ENCODE measurements at places on chromosomes 2 and 18.
A peak's percentile ranks its signal among the peaks of the same experiment; 100 is the strongest.

DNA sequence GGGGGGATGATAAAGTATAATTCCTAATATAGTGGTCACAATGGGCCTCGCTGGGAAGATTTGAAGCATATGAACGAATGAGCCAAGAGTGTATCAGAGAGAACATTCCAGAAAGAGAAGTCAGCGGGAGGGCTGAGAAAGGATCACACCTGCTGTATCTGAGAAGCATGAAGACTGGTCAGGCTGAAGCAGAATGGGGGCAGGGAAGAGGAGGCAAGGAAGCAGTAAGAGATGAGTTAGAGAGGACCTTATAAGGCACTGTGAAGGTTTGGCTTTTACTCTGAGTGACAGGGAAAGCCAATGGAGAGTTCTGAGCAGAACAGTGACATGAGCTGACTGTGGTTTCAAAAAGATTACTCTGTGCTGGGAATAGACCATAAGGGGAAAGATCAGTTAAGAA, 73.5 kb downstream of the CHN1 start:
- DNase-seq: no peak

- DNase-seq: no peak
Observed at GRCh38 chr2:38622210-38622609, 19.5 kb upstream of the HNRNPLL start.

DNA sequence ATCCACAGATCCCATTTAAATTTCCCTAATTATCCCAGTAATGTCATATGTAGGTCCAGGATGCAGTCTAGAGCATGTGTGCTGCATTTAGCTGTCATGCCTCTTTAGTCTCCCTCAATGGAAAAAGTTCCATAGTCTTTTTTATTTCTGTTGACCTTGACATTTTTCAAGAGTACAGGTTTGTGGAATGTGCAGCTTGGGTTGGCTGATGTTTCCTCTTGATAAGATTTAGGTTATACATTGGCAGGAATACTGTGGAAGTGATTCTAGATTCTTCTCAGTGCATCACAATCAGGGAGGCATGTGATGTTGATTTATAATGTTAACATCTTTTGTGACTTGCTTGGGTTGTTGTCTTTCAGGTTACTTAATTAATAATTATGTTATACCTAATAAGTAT, 42.5 kb downstream of the PPM1B start:
- DNase-seq: no peak

- DNase-seq: no peak
Observed at GRCh38 chr2:124589971-124590370, 564.9 kb downstream of the CNTNAP5 start.

DNA sequence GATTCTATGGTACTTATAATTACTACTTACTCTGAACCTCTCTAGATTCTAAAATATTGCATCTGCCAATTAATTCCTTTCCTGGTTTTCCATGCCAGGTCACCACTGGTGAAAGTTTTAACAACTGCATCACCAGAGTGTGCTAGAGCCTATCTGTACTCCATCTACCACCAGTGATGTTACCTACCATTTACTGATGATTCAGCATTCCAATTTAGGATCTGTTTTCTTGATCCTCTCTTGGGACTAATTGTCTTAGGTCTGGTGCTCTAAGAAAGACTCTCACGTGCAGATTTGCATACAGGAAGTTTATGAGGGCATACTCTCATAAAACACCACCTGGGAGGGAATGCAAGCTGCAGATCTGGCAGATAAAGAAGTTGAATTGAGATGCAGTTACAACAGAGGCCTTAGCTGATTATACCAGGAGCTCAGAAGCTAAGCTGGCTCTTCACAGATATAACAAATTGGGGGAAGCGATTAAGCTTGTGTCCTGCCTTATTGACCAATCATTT, 347.6 kb upstream of the VRK2 start:
- no peak for DNase-seq

GRCh38 chr18:5966514-5966913, 71.2 kb upstream of the TMEM200C start:
- DNase-seq: no peak

DNA sequence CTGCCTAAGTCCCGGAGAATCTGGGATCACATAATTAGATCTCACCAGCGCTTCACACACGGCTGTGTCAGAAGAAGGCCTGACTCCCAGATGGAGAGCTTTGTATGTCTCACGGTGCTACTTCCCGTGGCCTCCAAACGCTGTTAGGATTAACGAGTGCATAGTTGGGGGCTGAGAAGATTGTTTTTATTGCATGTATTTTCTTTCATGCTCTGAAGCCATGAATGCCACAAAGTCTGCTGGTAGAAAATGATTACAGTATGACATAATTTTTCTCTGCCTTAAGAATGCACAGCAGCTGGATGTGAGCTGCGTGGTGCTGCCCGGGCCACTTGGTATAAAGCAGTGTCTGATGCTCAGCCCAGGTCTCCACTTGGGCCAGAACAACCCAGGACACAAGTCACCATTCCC, 166.5 kb downstream of the SEPTIN10 start:
- peak; percentile 50 for DNase-seq

DNA sequence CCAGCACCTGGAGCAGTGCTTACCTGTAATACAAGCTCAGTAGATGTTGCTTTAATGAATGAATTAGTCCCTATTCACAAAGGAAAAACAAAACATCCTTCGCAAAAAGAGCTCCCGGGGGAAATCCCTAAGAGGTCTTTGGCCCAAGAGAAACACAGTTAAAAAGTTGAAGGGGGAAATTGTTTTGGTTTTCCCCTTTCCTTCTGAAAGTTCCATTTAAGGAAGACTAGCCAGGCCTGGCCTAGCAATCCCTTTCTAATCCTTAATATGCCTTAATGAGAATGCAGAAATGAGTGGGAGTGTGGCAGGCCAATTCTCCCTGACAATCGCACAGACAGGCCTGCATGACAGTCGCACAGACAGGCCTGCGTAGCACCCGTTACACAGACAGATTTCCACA, 33.5 kb upstream of the REL start:
- DNase-seq: no peak

- DNase-seq: no peak
Observed at GRCh38 chr2:85731606-85732005, 22.2 kb upstream of the ATOH8 start.

DNA sequence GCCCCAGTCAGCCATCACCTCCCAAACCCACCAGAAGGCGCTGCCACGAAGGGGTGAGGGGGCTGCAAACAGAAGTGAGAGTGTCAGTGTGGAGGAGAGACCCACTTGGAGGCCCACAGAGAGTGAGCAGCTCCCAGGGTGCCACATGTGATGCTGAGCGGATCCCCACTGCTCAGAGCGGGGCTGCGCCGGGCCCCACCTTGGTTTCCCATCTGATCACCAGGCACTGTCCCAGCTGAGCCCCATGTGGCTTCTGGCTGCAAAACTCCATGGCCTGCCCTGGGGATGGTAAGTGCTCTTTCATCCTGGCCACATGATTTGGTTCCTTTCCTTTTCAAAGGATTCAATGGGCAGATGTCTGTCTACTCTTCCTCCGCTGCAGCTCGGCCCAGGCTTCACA, 23.8 kb downstream of the SNORC start:
- no peak for DNase-seq

GRCh38 chr18:28176948-28177827, at the start of gene CDH2:
TSS of gene CDH2 (minus strand) at chr18:28177130. CDS start at chr18:28177022, 108 bp downstream.
- peak; percentile 89 for DNase-seq

DNA sequence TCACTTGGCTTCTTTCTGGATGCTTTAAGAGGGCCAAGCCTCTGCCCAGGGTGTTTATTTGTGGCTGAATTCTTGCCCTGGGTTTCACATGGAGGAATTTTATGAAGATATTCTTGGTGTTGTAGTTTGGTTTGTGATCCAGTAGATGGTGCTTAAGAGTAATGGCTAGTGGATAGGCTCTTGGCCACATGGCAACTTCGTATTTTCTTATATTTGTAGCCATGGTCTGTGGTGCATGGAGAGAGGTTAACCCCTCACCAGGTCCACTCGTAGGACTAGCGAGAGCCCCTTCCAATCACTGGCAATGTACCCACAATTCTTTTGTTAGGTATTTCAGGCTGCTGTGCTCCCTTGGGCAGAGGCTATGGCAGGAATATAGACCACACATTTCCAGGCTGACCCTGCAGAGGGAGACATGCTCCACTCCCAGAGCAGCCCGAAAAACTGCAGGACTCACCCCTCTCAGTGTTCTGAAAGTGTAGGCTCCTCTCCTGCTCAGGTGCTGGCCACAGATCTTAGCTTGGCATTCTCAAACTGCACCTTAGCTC, 582.1 kb upstream of the SETBP1 start:
- DNase-seq: no peak

- DNase-seq: no peak
Observed at GRCh38 chr2:167703441-167703840, 544.0 kb downstream of the STK39 start.

DNA sequence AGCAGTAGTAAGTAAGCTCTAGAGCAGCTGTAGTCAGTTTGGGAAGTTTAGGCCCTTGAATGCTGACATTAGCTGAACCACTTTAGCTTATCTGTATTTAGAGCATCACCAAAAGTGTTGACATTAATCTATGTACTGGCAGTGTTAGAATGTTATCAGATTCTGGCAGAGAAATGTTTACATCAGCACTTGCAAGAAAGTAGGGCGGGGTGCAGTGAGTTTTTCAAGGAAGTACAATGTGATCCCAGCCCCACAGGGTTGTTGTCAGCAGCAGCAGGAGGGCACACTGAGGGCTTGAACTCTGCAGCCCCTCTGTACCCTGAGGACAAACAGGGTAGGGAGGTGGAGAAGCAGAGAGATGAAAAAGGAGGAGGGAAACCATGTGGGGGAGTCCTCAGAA, 35.5 kb upstream of the RMP24 start:
- DNase-seq: no peak

GRCh38 chr2:186895451-186895850, 46.5 kb upstream of the ZSWIM2 start:
- no peak for DNase-seq
